ENCODE measurements at places on chromosomes 16 and 17. TPM values are rescaled to one million over a fixed set of nuclear protein-coding genes. Genes with fewer than 3 reads are reported as not detected.

- DNase-seq: no peak
These were observed 188.4 kb downstream of the AATF start for GRCh38 chr17:37137070-37137610.

GRCh38 chr17:37825851-37826250 lies 81.0 kb upstream of the HNF1B start:
- no peak for DNase-seq

DNA sequence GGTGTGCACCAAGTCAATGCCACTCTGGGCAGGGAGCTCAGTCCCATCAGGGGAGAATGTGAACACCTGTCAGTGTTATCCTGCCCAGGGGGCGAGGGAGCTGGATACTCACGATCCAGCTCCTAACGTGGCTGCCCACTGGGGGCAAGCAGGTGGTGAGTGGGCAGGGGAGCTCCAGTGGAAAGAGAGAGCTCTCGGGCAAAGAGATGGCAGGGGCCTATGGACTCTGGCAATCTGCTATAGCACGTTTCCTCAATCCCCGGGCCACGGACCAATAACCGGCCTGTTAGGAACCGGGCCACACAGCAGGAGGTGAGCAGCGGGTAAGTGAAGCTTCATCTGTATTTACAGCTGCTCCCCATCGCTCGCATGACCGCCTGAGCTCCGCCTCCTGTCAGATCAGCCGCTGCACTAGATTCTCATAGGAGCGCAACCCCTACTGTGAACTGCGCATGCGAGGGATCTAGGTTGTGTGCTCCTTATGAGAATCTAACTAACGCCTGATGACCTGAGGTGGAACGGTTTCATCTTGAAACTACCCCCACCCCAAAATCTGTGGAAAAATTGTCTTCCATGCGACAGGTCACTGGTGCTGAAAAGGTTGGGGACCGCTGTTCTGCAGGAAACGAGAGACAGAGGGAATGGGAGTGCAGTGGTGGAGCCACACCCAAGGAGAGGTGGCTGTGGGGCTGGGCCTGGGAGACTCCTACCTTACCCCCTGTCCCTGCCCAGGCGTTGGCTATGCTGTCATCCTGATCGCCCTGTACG lies 15.6 kb downstream of the SLC6A2 start:
- no peak for DNase-seq

CRAMP1 gene
- 11.0 TPM for total RNA-seq

DNA sequence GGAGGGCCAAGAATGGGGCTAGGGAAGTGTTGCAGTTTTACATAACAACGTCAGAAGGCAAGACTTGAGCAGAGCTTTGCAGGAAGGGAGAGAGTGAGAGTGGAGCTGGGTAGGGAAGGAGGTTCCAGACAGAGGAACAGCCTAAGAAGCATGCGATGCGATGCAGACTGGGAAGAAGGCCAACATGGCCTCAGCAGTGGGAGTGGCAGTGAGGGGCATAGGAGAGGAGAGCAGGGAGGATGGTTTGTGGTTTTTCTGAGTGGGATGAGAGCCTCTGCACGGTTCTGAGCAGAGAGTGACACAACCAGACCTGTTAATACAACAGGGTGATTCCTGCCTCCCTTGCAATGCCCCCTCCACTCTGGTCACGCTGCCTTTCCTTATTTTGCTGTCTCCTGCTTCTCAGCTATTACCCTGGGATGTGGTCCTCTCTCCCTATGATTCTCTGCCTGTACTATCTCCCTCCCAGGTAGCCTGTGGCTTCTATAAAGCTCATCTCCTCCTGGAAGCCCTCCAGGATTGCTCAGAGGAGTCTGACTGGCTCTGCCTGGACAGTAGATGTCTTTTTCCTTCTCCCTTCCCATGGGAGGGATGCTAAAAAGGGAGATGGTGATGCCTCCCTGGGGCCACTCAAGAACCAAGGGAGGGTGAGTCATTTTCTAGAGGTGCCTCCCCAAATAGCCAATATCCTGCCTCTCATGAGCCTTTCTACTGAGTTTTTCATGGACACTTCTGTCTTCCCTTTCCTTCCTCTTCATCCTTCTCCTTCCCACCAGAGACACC lies 38.7 kb upstream of the NGFR start:
- DNase-seq: peak; percentile 71

- peak; percentile 57 for DNase-seq
These were observed 14.0 kb upstream of the STAC2 start for GRCh38 chr17:39239640-39240314.

POLR3K gene
- 13.4 TPM for total RNA-seq

CD300LB gene
- 0.09 TPM for total RNA-seq

GRCh38 chr16:23673971-23674614 lies 4.6 kb upstream of the PLK1 start:
- DNase-seq: no peak

Data from right cardiac atrium (tissue), 5 donors.